ENCODE measurements at places on chromosomes 3 and 15. TPM values are rescaled to one million over a fixed set of nuclear protein-coding genes. Genes with fewer than 3 reads are reported as not detected.

Gene SPTSSB
- total RNA-seq: 0.20 TPM

DNA sequence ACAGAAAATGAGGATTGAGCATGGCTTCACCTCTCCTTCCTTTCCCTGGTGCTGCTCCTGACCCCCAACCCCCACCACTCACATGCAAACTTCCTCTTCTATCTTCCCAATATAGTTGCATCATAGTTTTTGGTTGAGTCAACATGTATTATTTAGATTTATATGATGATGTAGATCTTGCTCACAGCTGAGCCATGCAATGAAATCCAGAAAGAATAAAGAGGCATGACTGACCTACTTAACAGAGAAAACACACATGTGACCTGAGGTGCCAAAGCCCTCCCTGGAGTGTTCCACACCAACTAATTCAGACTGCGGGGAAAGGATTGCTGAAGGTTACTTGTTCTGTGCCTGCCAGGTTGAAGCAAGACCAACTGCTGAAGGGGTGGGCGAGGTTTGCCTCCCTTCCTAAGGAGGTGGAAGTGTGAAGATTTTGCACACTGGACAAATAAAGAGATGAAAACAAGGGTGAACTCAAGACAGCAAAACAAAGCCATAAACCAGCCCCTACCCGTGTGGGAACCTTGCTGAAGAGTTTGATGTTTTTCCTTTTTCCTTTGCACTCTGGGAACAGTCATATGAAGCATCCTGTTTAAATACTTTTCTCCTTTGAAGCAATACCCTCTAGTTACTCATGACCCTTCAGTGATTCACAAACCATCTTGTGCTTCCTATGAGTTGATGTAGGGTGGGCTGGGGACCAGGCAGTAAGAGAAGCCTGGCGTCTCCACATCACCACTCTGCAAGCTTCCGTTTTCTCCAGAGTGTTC lies 155.2 kb upstream of the UBE2E1 start:
- H3K4me1 ChIP-seq: peaks cover 5% of the 10 kb centered on the region
- peaks cover under 1% of the 10 kb centered on the region for H3K36me3 ChIP-seq
- no peaks in the 10 kb centered on the region for H3K27me3 ChIP-seq
- DNase-seq: no peak
- no peak overlapping the region for H3K4me3 ChIP-seq
- H3K27ac ChIP-seq: no peak overlapping the region

DNA sequence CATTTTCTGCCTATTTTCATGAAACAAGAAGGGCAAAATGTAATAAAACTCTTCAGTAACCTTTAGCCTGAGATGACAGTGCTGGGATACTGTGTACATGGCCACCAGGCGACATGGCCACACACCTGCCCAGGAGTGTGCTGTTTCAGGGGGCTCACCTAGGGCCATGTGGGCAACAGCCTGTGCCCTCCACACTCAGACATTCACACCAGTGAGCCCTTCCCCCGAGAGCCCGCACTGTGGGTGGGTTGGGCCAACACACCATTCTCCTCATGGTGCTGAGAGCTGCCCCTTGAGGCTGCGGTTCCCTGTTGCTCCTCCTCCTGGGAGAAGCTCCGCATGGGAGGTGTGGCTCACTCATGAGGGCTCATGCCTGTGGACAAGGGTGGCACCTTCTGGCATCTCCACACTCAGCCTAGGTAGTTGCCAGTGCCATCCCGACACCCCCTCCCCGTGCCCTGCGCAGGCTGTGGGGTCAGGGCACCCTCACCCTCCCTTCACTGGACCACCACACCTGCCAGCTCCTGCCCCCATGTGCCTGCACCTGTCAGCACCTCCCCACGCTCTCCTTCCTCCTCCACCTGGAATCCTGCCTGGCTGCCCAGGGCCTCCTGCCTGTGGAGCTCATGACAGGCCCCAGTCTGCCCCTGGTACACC lies 19.7 kb downstream of the OCA2 start:
- DNase-seq: no peak
- H3K27ac ChIP-seq: no peak overlapping the region
- peaks cover 7% of the 10 kb centered on the region for H3K4me1 ChIP-seq

DNA sequence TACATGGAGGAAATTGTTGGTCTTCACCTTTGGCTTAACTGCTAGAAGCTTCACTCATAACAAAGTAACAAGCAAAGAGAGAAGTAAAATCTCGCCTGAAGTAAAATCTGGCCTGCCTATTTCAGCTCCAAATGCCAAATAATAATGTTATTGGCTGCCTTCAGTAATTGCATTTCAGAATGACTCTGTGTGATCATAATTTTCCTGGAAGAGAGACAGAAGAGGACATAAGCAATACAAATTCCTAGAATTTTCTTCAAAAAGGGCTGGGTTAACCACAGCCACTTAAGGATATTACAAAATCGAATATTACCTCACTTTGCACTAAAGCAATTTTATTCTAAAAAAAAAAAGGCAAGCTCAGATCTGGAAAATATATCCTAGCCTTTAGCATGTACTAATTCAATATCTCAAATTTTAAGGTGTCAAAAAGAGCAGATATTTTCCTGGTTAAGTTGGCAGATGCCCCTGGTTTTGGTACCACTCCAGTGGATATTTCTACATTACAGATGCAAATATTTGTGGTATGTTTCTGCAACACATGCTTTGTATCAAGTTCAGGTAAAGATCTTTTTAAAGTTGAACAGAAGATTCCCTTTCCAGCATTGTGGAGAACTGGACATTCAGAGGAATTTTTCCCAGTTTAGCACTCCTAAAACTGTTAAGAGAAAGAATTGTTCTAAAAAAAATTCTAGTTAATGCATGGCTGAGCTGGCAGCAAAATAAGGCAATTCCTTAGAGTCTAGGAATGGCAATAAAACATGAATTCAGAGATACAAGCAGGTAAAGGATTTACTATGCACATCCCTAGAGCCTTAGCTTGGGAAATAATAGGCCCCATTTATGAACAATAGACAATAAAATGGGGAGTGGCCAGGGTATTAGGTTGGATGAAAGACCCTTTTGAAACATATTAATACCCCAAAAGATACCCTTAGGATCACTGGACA lies 116.7 kb downstream of the STAC start:
- no peaks in the 10 kb centered on the region for H3K36me3 ChIP-seq
- H3K27me3 ChIP-seq: no peaks in the 10 kb centered on the region
- H3K4me3 ChIP-seq: no peak overlapping the region
- DNase-seq: no peak
- H3K4me1 ChIP-seq: no peaks in the 10 kb centered on the region
- no peak overlapping the region for H3K27ac ChIP-seq

GRCh38 chr3:51403675-51404074 lies 12.6 kb downstream of the RBM15B start:
- DNase-seq: no peak
- H3K36me3 ChIP-seq: peaks cover 11% of the 10 kb centered on the region
- no peaks in the 10 kb centered on the region for H3K4me1 ChIP-seq
- no peak overlapping the region for H3K4me3 ChIP-seq
- H3K27me3 ChIP-seq: no peaks in the 10 kb centered on the region
